ENCODE measurements at places on chromosomes 3 and 15. TPM values are rescaled to one million over a fixed set of nuclear protein-coding genes. Genes with fewer than 3 reads are reported as not detected.

DNA sequence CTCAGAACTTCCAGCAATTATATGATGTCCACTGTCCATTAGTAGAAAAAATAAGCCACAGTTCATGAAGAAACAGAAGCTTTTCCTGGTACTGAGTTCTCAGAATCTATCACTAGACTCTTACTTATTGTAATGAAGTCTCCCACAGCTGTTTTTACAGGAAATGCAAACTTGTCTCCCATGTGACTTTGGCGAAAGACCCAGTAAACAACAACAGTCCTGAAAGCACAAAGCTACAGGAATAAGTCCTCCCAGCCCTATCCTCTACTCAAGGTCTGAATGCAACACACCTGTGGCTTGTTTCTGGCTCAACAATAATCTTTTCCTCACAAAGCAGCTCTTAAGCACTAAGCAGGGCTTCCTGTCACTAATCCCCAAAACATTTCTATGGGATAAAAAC lies 55.9 kb downstream of the EOMES start:
- DNase-seq = no peak

DNA sequence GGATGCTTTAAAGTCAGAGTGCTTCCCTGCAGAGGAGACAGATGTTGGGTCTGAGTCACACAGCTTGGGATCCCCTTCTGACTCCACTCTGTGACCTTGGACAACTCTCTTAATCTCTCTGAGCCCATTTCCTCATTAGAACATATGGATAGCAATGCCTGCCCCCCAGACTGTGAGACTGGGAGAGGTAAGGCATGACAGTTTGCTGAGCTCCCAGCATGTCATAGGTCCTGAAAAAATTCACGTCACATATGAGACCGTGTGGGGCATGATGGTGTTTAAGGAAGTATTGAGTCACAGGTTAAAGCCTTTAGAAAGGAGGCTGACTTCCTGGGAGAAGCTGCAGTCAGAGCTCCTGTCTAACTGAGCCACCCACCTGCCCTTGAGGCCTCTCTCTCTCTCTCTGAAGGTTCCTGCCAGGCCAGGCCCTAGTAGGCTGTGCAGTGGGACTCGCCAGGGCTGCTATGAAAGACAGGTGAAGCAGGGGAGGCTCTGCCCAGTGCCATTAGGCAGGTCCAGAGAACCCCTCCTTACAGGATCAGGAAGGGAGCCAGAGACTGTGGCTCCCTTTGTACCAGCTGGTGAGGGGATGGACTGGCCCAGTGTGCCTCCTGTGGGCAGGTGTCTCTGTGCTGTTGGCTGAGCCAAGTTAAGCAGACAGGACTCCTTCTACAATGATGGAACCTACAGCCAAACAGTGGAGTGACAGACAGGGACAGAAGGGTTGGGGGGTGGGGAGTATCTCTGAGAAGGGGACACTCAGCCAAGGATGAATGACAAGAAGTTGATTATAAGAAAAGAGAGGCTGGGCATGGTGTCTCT lies 19.5 kb upstream of the DOCK3 start:
- no peak for DNase-seq

GRCh38 chr3:170976190-170976519 lies 50.4 kb downstream of the SLC2A2 start:
- DNase-seq = no peak

DNA sequence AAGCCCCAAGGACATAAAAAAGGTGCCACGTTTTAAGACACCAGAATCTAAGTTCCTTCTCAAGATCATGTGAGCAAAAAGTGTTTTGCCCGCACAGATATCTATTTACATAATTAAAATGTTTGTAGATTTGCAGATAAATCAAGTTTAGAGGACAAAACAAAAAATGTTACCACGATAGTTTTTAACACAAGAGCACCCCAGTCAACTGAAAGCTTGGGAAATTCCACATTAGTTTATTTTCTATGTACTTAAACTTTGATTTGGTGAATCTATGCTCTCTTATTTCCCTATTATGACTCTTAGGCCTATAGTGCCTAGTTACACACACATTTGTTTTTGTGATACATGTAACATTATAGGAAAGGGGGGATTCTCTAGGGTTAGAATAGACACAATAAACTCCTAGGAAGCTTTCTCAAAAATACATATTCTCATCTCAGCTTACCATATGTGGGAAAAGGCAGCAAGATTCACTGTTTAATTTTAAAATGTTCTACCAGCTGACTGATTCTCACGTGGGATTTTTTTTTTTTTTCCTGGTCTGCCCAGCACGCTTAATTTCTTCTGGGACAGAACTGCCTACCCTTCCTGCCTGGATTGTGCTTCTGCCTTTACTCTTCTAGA lies 8.4 kb upstream of the LEKR1 start:
- DNase-seq = no peak

DNA sequence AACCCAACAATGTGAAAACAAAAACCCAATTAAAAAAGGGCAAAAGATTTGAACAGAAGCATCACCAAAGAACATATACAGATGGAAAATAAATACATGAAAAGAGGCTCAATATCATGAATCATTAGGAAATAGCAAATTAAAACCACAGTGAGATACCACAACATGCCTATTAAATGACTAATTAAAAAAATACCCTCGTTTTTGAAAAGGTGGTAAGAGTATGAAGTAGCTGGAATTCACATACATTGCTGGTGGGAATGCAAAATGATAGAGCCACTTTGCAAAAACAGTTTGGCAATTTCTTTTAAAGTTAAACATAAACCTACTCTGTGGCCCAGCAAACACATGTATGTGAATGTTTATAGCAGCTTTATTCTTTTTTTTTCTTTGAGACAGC lies 75.8 kb downstream of the B3GNT5 start:
- no peak for DNase-seq

- DNase-seq = no peak
Observed at GRCh38 chr3:129418041-129418973, 10.1 kb downstream of the EFCAB12 start.

DNA sequence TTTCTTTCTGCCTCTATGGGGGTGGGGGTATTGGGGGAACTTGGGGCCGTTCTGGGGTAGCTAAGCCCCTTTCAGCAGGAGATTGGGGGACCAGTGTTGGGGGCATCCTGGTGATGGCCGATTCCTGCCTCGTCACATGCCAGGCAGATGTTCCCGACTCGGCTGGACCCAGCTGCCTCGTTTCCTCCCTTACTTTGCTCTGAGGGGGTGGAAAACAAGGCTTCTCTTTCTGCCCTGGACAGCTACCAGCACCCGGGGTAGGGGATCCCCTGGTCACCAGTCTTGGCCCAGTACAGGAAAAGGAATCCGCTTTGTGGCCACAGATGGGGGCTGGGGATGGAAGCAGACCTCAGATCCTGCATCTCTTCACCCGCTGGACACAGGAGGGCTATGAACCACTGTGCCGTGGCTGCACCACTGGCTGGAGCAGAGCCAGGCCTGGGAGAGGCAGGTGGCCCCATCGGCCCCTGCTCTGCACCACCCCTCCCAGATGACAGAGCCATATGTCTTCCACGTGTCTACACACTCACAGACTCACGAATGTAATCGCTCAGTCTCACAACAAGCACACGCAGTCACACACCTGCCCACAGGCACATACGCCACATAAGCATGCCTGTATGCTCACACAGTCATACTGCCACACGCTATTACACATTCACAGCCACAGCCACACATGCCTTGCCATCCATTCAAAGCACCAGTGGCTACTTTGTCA lies 12.4 kb downstream of the SNX33 start:
- DNase-seq = no peak

GRCh38 chr15:31472636-31473384 lies 146.2 kb downstream of the KLF13 start:
- DNase-seq = no peak

TBCCD1 gene
- 11.9 TPM for total RNA-seq

TCF12 gene
- total RNA-seq = 119 TPM
